ENCODE measurements at places on chromosomes 4 and X.

GRCh38 chr4:168737806-168738172 is 240.9 kb downstream of the PALLD start:
- DNase-seq: no peak

DNA sequence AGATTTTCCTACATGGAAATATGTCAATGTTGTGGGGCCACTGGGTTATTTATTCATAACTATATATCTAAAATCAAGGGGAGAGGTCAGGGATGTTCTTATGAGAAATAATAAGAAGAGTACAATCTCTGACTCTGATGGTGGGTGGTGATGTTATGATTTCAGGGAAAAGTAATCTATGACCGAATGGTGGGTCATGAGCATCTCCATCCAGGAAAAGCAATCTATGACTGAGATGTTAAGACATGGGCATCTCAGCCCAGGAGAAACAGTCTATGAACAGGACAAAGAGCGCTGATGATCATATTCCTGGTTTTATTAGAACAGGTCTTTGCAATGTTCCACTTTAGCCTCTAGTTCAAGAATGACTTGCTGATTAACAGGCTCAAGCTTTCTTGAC is 137.1 kb downstream of the ARSF start:
- DNase-seq: no peak

- DNase-seq: no peak
Measured at GRCh38 chrX:19686876-19687275, 171.6 kb upstream of the MAP3K15 start.

GRCh38 chr4:176778063-176778462 is 14.7 kb downstream of the VEGFC start:
- no peak for DNase-seq

DNA sequence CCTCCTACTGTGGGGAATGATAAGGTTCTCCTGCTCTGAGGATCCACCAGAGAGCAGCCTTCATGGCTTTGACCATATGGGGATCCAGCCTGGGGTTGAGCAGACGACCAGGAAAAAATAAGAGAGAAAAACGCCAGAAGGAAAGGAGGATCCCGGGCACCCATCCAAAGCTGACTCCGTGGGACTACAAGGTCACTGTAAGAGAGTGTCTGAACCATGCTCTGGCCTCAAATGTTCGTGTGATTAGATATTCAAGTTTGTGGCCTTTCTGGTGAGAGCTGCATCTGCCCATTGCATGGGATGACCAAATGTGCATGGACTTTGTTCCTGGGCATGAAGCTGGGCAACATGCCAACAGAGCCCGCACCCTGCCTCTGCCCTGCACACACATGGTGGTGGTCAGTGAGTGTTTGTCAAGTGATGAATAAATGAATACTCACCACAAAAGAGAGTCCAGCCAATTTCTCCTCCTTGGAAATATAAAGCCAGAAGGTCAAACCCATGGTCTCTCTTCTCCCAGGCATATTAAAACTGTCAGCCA is 346.0 kb upstream of the GATB start:
- no peak for DNase-seq

- no peak for DNase-seq
Measured at GRCh38 chr4:75598390-75598789, 31.9 kb downstream of the CDKL2 start.

DNA sequence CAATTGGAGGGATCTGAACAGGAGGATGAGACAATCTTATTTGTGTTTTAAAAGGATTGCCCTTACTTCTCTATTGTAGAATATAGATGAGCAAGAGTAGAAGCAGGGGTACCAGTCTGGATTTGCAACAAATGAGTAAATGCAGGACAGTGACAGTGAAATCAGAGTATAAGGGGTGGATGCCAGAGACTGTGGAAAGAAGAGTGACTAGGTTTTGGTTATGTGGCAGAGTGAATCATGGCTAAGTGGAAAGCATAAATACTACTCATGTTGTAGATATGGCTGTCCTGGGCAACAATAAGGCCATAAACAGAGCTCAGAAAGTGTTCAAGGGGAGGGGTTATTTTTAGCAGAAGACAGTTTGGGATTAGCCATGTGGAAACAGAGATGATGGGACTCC is 6.0 kb upstream of the VSIG4 start:
- no peak for DNase-seq

GRCh38 chrX:55102754-55103153 is 13.9 kb downstream of the PAGE2 start:
- no peak for DNase-seq

GRCh38 chr4:7095611-7096155 is 27.8 kb upstream of the GRPEL1 start:
- no peak for DNase-seq

DNA sequence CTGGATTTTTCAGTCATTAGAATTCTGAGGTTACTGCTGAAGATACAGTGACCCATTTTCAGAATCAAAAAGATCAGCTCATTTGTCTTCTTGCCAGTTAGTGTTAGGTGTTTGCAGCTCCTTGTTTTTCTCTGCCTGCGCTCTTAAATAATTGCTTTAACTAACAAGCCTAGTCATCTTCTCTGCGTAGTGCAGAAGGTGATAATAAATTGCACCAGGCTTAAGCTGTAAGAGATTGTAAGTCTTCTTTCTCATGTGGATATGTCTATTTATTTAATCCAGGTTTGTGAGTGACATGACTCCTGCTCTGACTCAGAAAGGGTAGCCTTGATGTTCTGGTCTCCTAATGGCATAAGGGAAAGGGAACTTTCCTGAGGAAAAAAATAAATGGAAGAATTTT is 167.2 kb downstream of the CEP135 start:
- DNase-seq: no peak

DNA sequence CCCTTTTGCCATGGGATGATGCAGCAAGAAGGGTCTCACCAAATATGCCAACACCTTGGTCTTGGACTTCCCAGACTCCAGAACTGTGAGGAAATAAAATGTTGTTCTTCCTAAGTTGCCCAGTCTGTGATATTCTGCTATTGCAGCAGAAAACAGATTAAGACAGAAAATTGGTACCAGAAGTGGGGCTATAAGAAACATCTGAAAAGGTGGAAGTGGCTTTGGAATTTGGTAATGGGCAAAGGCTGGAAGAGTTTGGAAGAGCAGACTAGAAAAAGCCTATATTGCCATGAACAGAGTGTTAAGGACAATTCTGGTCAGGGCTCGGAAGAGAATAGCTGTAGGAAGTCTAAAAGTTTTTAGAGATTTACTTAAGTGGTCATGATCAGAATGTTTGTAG is 27.4 kb downstream of the CASP6 start:
- no peak for DNase-seq

- DNase-seq: no peak
Measured at GRCh38 chrX:15564981-15565579, 35.7 kb downstream of the ACE2 start.

- DNase-seq: no peak
Measured at GRCh38 chr4:83704786-83705185, 168.9 kb downstream of the GPAT3 start.

DNA sequence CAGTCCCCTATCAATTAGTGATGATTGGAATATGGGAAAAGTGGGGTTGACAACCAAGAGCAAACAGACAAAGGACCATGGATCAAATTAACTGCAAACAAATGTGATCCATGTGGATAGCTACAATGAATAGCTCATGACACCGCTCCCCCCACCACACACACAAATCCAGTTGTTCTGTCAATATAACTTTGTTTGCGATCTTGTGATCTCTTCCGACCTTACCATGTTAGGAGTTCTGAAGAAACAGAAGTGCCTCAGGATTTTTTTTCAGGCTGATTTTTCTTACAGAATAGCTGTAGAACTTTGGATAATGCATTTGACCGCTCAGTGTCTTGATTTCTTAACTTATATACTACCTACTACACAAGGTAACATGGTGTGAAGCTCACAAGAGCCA is 116.6 kb downstream of the SH2D1A start:
- DNase-seq: no peak

DNA sequence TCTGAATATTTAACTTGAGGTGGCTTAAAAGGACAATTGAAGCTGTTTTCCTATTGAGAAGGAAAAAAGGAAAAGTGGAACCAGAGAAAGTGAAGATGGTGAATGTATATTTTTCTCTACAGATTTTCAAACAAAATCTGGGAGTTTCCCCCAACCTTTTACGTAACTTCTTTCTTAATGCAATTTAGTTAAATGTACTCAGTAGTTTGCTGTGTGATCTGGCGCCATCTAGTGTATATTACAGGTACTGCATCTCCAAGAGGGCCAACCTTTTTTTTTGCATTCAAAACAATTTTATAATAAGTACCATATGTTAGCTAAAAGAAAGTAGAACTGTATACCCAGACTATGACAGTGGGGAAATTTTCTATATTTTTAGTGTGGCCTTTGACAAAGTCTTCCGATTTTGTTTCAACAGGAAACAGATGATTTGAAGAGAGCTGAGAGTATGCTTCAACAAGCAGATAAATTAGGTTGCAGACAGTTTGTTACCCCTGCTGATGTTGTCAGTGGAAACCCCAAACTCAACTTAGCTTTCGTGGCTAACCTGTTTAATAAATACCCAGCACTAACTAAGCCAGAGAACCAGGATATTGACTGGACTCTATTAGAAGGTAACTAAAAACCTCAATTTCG is 82.0 kb downstream of the PLS3 start:
- no peak for DNase-seq

DNA sequence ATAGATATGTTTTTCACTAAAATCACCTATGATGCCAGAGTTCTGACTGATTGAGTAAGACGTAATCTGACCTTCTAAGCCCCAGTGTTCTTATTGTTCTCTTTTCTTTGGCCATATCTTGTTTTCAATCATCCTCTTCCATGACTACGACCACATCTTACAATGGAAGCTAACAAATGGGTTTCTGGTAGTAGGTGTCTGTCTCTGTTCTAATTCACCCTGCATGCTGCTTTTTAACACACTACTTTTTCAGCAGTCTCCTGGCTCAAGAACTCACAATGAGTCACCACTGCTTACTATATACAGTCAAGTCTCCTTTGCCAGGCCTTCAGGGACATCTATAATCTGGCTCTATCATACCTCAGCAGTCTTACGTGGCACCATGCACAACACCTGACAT is 146.1 kb downstream of the NEXMIF start:
- DNase-seq: no peak

GRCh38 chr4:48366611-48367010 is 25.3 kb downstream of the SLAIN2 start:
- no peak for DNase-seq

DNA sequence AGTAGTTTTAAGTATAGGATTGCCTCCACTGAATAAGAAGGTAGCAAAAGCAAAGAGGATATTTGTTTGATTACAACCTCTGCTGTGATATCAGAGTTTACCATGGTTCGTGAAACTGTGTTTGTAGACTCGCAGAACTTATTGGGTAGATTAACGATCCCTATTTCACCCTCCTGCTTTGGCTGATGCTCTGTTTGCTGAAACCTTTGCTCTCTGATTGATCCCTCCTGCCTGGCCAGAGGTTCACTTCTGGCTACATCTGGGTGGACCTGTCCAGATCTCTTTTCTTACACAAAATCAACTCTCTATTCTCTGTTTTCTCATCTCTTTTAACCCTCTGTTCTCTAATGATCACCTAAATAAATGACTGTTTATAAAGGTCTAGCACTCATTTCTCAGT is 37.9 kb upstream of the TMEM192 start:
- no peak for DNase-seq

DNA sequence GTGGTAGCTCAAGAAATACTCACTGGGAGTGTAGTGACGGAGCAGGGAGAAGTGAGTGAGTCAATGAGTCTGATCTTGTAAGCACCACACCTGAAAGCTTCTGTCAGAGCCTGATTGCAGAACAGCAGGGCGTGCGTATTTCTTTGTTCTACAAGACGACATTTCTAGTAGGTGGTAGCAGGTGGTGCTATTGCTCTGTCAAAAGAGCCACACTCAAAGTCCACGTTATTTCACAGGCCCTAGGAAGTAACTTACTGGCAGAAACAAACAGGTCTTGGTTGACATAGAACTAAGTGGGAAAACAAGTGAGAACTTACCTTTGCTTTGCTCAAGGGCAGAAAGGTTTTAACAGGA is 46.4 kb upstream of the SPRY1 start:
- DNase-seq: no peak

GRCh38 chr4:184790826-184791225 is 34.9 kb downstream of the ACSL1 start:
- DNase-seq: no peak

- no peak for DNase-seq
Measured at GRCh38 chr4:34432706-34433105, 1811.6 kb downstream of the ARAP2 start.

DNA sequence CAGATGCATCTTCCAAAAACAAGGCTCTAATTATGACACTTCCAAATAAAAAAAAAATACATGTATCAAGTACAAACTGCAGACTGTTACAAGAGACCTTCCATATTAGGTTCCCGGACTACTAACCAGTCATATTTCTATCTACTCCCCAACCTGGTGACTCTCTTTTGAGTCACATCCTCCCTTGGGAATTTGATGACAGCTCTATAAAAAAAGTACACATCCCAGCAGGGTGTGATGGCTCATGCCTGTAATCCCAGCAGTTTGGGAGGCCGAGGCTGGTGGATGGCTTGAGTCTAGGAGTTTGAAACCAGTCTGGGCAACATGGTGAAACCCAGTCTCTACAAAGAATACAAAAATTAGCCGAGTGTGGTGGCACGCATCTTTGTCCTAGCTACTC is 14.9 kb downstream of the RPGR start:
- DNase-seq: no peak

DNA sequence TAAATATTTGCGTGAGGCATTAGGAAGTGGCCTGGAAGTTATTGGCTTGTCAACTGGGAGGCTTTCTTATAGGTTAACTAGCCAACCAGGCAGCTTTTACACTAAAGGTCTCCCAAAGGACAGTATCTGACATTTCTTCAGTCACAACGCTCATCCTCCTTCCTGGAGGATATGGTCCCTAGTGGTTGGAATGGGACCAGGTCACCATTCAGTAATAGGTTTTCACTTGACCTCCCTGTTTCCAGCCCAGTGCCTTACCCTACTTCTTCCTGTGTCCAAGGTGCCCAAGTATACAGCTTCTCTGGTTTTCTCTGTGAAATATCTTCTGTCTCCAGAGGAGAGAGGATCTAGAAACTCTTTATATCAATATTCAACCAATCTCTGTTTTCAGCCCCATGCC is 38.5 kb downstream of the RPS6KA3 start:
- no peak for DNase-seq

DNA sequence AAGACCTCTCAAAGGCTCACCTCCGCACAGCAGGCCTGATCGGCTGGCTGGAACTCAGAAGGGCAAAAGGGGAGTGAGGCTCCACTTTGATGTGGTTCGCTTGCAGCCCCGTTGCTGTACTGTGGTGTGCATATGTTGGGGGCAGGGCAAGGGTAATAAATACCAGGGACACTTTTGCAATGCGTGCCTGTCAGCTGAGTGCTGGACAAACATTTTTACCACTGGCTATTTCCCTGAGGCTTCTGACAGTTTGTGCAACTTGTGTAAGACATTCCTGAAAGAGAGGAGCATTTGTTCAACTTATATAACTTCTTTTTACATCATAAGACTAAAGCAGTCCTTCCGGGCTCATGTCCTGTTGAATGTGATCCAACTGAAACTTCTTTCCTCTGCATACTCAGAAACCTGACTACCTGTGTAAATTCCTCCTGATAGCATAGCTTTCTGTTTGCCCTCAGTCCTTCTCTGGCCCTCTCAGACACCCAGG is 82.3 kb downstream of the SPRY1 start:
- no peak for DNase-seq

- DNase-seq: no peak
Measured at GRCh38 chrX:5306654-5307121, 922.0 kb downstream of the NLGN4X start.

GRCh38 chr4:185280608-185281007 is 71.2 kb downstream of the SNX25 start:
- DNase-seq: no peak
